ENCODE measurements at places on chromosomes 5 and 9.

- DNase-seq = no peak
Observed at GRCh38 chr5:128353441-128354107, 184.5 kb downstream of the FBN2 start.

DNA sequence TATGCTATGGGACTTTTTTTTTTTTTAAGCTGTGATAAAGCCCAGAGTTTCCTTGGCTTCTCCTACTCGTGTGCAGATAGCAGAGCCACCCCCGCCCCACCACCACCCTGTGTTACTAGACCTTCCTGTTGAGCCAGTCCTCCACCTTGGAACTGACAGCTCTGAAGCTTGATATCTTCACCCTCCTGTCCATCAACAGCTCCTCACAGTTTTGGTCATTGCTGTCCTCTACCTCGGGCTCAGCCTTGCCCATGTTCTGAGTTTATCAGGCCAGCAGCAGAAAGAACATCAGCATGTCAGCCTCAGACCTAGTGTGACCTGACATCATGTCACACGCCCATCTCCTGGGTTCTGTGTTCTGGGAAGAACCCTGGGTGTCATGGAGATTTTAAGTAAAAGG is 167.1 kb upstream of the RAI14 start:
- no peak for DNase-seq

GRCh38 chr9:98359569-98359968 is 104.1 kb upstream of the TBC1D2 start:
- no peak for DNase-seq

DNA sequence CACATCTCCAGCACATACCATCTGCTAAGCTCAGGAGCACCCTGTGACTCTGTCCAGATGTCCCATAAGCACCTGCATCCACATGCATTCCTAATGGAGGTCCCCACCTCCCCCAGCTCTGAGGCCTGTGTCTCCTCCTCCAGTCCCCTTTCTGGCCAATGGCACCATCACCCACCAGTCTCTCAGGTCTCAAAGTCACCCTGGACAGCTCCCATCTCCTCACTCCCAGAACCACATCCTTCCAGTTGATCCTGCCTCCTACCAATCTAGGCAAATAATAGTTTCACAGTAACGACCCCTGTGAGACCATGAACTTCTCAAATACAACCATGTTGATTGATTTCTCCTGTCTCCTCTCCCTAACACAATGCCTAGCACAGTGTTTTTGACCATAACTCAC is 40.1 kb downstream of the GGTA1 start:
- no peak for DNase-seq

- DNase-seq = no peak
Observed at GRCh38 chr5:154278186-154278585, 87.7 kb downstream of the GALNT10 start.

GRCh38 chr9:72006501-72006900 is 53.9 kb downstream of the C9orf57 start:
- DNase-seq = no peak

- no peak for DNase-seq
Observed at GRCh38 chr5:11212706-11213105, 451.7 kb upstream of the DAP start.

DNA sequence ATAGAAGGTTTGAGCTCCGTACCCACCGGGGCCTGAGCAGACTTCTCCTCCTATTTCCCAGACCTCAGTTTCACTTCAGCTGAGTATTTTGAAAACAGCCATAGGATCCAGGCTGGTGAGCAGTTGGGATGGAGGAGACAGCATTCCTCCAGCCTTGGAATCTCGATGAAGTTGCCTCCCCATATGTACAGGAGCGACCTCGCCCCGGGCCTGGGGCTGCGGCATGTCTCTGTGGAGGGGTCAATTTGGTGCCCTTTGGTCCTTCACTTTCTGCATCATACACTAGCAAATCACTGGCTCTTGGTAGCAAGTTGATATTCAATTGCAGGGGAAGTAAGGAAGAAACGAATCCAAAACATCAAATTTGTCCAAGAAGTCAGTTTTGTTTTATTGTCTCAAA is 402.0 kb upstream of the IRX4 start:
- DNase-seq = no peak

GRCh38 chr5:138651058-138651766 is 76.0 kb upstream of the HSPA9 start:
- DNase-seq = no peak

GRCh38 chr5:129135633-129136032 is 41.1 kb downstream of the ISOC1 start:
- DNase-seq = no peak

DNA sequence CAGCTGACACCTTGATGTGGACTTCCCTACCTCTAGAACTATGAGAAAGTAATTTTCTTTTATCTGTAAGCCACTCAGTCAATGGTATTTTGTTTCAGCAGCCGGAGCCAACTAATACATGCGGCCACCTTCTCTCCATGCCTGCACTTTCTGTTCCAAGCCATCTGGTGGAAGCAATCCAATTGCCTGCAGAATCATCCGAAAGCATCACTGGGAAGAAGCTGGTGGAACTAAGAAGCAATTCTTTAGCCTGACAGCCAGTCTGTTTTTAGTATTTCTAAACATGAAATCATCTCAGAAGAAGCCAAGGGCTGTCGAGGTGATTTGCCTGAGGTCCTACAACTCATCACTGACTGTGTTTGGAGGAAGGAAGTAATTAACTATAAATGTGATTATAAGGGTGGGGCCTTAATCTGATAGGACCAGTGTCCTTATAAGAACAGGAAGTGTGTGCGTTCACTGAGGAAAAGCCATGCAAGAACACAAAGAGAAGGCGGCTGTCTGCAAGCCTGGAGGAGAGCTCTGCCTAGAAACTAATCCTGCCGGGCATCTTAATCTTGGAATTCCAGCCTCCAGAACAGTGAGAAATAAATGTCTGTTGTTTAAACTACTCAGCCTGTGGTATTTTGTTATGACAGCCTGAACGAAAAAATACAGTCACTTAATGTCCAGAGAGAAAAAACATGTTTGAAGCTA is 49.1 kb downstream of the NXNL2 start:
- DNase-seq = no peak
